T-helper 9 cell (primary cell): ENCODE measurements at places on chromosomes 7 and 10.
A peak's percentile ranks its signal among the peaks of the same experiment; 100 is the strongest.

DNA sequence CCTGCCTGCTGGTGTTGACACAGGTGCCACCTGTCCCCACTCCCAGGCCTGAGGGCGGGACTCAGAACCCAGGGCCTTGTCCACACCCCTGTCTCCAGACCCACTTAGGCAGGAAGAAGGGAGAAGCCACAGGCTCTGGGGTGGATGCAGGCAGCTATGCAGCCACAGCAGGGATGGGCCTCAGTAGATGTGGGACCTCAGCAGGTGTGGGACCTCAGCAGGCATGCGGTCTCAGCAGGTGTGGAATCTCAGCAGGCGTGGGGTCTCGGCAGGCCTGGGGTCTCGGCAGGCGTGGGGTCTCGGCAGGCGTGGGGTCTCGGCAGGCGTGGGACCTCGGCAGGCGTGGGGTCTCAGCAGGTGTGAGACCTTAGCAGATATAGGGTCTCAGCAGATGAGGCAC, 118.0 kb upstream of the PITRM1 start:
- no peak for DNase-seq

DNA sequence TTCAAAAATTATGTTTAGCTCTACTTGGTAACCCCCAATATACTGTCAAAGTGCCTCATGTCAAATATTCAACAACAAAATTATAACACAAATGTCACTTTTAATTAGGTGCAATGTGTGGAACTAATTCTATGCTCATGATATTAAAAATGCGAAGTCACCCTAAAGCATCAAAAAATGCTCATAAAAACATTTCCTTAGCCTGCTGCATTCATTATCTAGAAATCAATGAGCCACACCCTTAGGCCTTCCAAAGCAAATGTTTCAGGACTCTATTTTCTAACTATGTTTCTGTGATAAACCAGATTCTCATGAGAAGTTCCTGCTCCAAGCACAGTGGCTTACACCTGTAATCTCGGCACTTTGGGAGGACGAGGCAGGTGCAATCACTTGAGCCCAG, 75.0 kb upstream of the ANK3 start:
- DNase-seq, result no peak

- peak; percentile 55 for DNase-seq
Observed at GRCh38 chr10:15370856-15371701, at the start of gene FAM171A1. FAM171A1 (minus strand) TSS chr10:15371289; CDS start chr10:15371052, 237 bp downstream.

- peak; percentile 43 for DNase-seq
Observed at GRCh38 chr7:2978408-2978807, 65.3 kb downstream of the CARD11 start.

DNA sequence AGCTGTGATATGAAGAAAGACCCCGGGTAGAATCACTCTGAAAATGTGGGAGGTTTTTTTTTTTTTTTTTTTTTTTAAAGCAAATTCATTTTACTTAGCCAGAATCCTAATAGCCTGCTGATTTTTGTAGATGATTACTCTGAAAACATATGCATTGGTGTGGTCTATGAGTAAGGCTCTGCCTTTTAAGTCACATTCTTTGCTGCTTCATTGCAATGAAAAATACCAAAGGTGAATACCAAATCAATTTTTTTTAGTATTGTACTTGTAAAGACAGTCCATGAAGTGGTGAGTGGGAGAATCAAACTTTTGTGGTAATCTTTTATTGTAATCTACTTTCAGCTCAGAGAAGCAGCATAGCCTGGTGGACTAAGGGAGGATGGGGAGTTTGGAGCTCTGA, 130.3 kb downstream of the SDK1 start:
- no peak for DNase-seq

DNA sequence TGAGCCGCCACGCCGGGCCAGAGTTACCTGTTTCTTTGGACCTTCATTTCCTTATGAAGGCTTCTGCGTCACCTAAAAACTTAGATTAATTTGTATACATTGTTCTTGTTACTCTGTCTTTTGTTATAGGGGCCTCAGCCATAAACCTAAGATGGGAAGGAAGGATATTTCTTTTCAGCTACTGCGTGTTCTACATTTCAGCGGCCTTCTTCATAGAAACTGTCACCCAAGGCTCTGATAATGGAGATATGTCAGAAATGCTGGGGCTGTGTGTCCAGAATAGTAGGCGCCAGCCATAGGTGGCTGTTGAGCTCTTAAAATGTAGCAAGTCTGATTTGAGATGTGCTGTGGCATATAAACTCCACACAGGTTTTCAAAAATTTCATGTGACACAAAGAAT, 52.9 kb downstream of the HK1 start:
- DNase-seq, result no peak

DNA sequence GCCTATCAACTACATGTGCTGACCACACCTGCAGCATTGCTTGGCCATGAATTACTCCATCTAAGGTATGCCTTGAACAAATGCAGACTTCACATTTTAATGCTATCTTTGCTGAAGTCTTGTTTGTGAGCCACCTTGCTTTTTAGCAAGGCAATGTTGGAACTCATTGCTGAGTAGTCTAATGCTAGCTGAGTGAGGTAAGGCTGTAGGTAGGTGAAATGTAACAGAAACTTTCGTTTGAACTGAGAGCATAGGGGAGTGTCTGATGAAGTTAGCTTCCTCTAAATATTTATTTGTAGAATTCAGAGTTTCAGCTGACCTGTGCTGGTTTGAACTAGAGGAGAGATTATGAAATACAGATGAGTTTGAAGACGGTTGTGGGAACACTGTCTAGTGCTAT, 238.5 kb downstream of the SEMA3A start:
- DNase-seq, result no peak

GRCh38 chr10:21212912-21213311, 312.6 kb downstream of the SKIDA1 start:
- DNase-seq, result no peak

DNA sequence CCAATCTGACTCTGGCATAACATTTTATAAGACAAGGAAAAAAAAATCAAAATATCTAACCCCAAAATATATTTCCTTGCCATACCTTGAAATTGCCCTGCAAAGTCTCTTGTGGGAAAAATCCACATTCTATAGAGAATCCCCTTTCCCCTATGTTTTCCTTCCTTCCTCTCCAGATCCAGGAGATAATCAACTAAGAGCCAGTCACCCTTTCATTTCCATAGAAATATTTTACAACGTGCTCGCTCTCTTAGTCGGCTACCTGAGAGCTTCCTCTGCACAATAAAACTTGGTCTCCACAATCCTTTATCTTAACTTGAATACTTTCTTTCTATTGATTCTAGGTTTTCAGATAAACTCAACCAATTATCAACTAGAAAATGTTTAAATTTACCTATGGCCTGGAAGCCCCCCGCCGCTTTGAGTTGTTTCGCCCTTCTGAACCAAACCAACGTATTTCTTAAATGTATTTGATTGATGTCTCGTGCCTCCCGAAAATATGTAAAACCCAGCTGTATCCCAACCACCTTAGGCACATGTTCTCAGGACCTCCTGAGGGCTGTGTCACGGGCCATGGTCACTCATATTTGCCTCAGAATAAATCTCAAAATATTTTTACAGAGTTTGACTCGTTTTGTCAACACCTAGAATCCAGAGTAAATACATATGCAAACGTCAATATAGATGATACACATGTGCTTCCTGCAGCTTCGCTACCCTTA, 869 bp downstream of the PSAP start:
- no peak for DNase-seq

GRCh38 chr7:55343002-55343781, 21.9 kb upstream of the LANCL2 start:
- no peak for DNase-seq

DNA sequence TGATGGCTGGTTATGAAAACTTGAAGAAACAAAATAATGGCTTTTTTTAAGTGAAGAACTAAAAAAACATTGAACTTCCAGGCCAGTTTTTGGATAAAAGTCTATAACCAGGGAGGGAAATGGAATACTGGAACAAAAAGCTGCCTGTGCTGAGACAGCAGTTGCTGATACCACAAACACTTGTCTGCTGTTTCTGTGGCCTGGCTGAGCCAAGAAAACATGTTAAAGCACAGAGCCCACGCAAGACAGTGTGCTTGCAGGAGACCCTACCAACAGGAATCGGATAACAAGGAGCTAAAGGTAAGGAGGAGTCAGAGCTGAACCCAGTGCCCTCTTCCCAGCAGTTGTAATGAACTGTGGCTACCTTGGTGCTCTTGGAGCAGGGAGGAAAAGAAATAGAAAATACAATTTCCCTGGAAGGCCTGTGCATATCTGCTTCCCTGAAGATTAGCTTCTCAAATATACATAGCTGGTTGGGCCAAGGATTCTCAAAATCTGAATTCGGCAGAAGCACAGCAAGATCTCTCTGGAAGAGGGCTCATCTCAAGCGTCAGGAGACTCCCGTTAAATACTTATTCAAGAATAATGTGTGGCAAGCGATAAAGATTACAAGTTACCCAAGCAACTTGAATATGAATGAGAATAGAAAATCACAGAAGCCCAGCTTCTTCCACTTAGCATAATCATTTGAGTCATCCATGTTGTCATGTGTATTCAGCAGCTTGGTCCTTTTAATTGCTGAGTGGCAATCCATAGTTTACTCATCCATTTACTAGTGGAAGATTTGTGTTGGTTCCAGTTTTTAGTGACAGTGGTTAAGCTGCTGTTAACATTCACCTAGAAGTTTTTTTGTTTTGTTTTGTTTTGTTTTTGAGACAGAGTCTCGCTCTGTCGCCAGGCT, 87.6 kb downstream of the NOD1 start:
- no peak for DNase-seq

DNA sequence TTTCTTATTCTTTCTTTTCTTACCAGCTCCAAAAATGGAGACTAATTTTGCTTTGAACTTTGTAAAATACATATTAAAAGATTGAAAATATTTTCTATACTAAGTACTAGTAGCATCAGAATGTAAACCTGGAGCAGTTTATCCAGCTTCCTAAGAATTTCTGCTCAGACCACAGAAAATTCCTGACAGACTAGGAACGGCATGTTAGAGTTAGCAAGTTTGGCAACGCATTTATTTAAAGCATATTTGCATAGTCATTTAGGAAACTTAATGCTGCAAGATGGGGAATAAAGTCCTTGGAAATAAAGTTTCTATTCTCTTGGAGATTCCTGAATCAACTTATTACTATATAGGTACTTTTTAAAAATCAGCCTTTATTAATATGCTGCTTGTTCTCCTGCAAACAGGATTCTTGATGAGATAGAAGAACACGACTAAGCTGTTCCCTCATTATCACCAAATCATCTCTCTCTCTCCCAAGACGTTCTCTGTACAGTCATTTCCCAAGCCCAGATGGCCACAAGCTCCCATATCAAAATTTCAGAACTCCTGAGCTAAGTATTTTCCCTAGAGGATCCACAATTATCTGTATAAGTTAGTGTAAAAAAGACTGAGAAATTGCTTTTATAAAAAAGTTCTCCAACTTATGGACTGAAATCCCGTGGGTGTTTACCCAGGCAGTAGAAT, 305.8 kb upstream of the NEBL start:
- DNase-seq, result no peak

- no peak for DNase-seq
Observed at GRCh38 chr10:14244147-14244546, 86.6 kb downstream of the FRMD4A start.

- no peak for DNase-seq
Observed at GRCh38 chr10:6385665-6386064, 182.9 kb downstream of the PFKFB3 start.

- DNase-seq, result no peak
Observed at GRCh38 chr7:12731214-12731656, 43.8 kb downstream of the ARL4A start.

DNA sequence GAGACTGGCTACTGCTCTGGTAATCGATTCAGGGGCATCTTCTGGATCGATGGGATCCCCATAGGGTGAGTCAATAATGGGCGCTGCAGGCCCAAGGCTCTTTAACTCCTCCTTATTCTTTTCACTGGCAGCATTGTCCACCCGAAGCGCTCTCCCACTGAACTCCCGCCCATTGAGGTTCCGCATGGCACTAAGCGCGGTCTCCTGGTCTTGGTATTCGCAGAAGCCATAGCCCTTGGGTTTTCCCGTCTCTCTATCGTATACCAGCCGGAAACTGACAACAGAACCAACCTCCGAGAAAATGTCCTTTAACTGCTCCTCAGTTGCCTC, 285 bp downstream of the CSTF2T start:
- no peak for DNase-seq

- peak; percentile 48 for DNase-seq
Observed at GRCh38 chr7:100884736-100885439, 4.6 kb downstream of the UFSP1 start.
